NCI-H82 (cell line): ENCODE measurements at places on chromosomes 3 and 15.
A peak's percentile ranks its signal among the peaks of the same experiment; 100 is the strongest.

- DNase-seq, result no peak
Observed at GRCh38 chr15:100890051-100890720, 10.6 kb downstream of the ALDH1A3 start.

DNA sequence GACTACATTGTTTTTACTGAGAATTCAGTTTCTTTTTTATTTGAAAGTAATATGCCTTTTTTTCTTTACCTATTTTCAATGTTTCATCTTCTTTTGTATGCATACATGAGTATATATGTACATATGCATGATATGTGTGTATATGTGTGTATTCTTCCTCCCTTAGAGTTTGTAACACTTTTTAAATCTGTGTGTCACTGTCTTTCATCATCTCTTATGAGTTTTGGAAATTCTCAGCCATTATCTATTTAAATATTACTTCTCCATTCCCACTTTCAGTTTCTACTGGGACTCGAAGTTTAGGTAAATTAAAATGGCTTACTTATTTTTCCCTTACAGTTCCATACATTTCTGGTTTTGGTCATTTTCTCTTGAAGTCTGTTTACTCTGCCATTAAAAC, 754.1 kb downstream of the GRM7 start:
- no peak for DNase-seq

DNA sequence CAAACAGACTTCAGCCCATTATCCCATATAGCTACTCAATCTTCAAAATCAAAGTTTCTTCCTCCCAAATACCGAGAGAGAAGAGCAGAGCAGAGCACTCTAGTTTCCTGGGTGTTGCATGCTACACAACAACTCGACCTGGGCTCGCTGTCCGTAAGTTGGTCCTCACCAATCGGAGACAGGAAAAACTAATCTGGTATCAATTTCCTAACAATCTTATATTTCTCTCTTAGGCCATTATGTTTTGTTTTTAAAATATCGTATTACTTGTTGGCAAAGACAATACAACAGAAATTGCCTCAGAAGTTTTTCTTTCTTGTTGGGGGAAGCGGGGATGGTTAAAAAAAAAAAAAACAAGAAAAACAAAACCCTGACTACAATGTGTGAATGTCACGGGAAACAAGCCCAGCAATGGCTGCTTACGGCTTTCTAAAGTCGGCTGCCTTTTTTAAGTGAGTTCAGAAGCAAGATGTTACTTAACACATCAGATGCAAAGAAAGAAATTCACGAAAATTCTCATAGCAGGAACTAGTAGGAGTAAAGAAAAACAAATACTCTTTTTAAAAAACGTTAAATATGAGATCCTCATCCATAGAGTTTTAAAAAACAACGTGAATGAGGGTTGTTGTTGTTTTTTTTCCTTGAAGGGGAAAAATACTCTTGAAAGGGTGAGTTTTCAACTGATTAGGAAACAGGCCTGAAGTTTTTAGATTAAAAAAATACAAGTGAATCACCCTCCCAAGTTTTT, 1.9 kb downstream of the VGLL4 start:
- DNase-seq, result peak; percentile 61

GRCh38 chr15:79204886-79205675, 77.4 kb upstream of the ANKRD34C start:
- DNase-seq, result no peak

- no peak for DNase-seq
Observed at GRCh38 chr15:70795311-70795665, 31.9 kb upstream of the UACA start.

GRCh38 chr3:72011485-72011884, 226.5 kb upstream of the PROK2 start:
- no peak for DNase-seq

DNA sequence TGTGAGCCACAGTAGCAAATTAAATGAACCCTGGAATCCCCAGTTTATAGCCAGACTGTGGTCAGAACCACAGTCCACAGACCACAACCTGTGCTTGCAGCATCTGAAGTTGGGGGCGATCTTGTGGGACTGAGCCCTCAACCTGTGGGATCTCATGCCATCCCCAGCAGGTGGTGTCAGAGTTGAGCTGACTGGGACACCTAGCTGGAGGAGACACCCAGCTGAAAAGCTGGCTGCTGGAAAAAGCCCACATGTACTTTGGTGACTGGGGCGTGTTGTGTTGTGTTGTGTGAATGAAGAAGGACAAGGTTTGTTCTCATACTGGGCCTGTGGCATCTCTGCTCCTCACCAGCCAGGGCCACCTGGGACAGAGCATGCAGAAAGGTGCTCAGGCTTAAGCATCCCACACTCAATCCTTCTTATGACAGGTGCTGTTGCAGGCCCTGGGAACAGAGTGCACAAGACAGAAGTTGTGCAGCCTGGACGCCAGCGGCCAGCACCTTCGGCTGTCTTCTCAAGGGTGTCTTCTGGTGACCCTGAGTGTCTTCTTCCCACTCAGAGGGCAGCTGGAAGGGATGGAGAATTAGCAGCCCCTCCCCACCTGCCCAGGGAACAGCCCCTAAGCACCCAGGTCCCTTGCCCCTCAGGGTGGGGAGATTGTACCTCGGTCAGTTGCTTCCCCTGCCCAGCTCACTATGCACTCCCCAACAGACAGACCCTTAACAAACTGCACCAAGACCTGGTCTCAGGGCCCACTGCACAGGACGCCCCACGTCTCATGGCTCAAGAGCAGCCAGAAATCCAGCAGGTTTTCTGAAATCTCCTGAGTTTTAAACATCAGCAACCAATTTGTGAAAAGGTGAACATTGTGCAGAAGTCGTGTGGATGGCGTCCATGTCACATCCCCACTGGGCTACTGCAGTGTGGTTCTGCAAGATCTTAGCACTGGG, 2.2 kb upstream of the UROC1 start:
- no peak for DNase-seq

- DNase-seq, result no peak
Observed at GRCh38 chr15:35713733-35714132, 167.8 kb upstream of the DPH6 start.

- no peak for DNase-seq
Observed at GRCh38 chr15:52423852-52424251, 104.8 kb downstream of the MYO5A start.

DNA sequence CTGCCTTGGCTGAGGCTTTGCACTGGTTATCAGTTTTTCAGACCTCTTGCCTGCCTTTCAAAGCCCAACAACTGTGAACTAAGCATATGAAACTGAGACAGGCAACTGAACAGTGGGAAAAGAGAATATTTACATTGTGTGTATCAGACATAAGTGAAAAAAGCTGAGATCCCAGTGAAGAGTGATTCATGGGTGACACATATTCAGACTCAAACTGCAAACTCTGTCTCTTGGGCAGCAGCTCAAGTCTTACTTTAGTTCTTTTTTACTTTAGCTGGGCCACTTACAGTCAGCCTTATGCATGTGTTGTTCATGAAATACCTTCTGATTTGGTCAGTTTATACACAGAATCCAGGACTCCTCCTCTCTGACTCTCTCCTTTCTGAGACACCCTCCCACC, 19.2 kb downstream of the SUCLG2 start:
- no peak for DNase-seq

DNA sequence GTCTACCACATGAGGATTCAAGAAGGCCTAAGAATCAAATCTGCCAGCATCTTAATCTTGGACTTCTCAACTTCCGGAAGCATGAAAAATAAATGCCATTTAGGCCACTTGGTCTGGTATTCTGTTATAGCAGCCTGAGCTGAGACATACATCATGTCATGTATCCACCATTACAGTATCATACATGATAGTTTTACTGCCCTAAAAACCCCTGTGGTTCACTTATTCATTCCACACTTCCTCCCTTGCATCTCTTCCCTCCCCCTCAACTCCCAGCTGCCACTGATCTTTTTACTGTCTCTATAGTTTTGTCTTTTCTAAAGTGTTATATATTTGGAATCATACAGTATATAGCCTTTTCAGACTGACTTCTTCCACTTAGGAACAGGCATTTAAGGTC, 161.8 kb downstream of the SNRK start:
- DNase-seq, result no peak

- peak; percentile 64 for DNase-seq
Observed at GRCh38 chr3:155853214-155854140, 750 bp downstream of the SLC33A1 start.
